ENCODE measurements at places on chromosomes 5 and 9.

GRCh38 chr5:96880444-96881164 lies 4.3 kb downstream of the ERAP2 start:
- DNase-seq = peak; percentile 33

- DNase-seq = peak; percentile 56
These were observed 88.0 kb downstream of the ADAMTS2 start for GRCh38 chr5:179257176-179257682.

- DNase-seq = peak; percentile 66
These were observed 209.5 kb upstream of the S1PR3 start for GRCh38 chr9:88781628-88782391.

- no peak for DNase-seq
These were observed 63.3 kb upstream of the RUSC2 start for GRCh38 chr9:35426627-35427026.

DNA sequence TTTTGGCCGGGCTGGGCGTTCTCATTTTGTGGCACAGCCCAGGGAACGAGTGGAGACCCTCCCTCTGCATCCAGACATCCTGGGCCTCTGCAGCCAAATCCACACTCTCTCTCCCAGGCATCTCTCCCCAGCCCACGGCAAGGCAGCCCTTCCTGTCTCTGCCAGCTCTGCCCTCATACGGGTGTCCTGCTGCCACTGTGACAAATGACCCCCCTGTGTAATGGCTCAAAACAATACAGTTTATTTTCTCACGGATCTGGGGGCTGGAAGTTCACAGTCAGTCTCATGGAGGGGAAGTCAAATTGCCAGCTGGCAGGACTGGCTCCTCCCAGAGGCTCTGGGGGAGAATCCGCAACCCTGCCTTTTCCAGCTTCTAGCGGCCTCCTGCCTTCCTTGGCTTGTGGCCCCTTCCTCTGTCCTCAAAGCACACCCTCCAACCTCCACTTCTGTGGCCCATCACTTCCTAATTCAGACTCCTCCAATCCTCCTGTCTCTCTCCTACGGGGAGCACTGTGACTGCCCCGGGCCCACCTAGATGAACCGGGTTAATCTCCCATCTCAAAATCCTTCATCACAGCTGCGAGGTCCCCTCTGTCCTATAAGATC lies 70.2 kb upstream of the COL5A1 start:
- DNase-seq = no peak

DNA sequence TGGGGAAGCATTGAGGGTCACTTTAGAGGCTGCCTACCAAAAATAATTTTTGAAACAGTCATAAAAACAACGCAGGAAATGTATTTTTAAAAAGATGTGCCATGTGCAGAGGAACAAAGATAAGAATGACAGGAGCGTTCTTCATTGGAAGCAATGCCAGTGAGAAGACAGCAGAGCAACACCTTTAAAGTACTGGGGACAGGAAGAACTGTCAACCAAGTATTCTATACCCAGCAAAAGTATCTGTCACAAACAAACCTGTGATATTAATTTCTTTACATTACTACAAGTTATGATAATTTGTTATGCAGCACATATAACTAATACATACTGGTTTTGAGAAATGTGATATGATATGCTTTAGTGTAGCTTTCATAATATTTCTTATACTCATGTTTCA lies 675.6 kb downstream of the IRX1 start:
- no peak for DNase-seq

GRCh38 chr9:76374783-76375559 lies 19.3 kb downstream of the RFK start:
- peak; percentile 84 for DNase-seq

- DNase-seq = peak; percentile 31
These were observed 1.5 kb downstream of the C5 start for GRCh38 chr9:121048618-121049017.

GRCh38 chr5:178115136-178115813 lies 1.9 kb downstream of the N4BP3 start:
- DNase-seq = no peak

DNA sequence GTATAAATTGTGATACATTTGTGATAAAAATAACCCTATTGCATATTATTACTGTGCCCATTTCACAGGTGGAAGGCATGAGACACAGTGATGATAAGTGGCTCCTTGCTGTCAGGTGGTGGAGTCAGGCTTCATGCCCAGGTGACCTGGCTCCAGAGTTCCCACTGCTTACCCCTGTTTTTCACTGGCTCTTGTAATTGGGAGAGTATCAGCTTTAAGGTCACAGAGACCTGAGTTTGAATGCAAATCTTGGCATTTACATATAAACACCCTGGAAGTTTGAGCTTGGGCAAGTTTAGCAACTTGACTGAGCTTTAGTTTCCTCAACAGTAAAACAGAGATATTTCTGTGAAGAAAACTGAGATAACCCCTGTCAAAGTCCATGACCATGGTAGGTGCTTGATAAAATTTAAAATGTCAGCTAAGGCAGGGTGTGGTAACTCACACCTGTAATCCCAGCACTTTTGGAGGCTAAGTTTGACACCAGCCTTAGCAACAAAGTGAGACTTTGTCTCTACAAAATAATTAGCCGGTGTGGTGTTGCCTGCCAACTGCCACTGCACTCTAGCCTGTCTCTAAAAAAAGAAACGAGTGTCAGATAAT lies 29.2 kb downstream of the MAT2B start:
- no peak for DNase-seq

GRCh38 chr5:78757269-78758053 lies 108.9 kb upstream of the LHFPL2 start:
- peak; percentile 96 for DNase-seq

GRCh38 chr5:143501310-143502044 lies 98.0 kb upstream of the NR3C1 start:
- DNase-seq = peak; percentile 72

- no peak for DNase-seq
These were observed 885 bp upstream of the TMEM252 start for GRCh38 chr9:68541568-68541967.

GRCh38 chr5:74156728-74157383 lies 483.7 kb downstream of the ENC1 start:
- no peak for DNase-seq

DNA sequence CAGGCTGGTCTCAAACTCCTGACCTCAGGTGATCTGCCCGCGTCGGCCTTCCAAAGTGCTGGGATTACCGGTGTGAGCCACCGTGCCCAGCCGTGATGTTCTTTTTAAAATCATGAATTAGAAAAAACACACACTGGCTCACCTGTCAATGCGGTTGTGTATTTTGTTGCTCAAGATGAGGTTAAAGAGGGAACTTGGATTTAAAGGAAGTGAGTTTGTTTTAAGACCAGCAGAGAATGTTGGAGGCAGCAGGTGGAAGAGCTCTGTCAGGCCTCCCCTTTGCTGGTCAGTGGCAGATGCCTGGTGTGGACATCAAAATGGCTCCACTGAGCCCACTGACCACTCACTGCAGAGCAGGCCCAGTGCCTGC lies 38.9 kb downstream of the WNK2 start:
- no peak for DNase-seq

DNA sequence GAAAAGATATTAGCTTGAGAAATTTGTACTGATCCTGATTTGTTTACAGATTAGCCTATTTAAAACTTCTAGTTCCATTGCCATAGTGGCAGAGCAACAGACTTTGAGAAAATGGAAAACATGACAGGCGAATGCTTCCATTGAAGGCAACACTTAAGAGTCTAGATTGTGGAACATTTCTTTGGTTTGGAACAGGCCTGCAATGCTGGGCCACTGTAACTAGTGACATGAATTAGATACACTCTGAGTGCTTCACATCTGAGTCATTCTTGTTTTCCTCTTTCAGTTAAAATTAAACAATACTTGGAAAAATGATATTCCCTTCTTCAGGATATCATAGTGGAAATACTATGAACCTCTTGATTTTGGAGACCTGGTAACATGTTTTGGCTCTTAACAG lies 453.6 kb upstream of the TUSC1 start:
- DNase-seq = peak; percentile 45

DNA sequence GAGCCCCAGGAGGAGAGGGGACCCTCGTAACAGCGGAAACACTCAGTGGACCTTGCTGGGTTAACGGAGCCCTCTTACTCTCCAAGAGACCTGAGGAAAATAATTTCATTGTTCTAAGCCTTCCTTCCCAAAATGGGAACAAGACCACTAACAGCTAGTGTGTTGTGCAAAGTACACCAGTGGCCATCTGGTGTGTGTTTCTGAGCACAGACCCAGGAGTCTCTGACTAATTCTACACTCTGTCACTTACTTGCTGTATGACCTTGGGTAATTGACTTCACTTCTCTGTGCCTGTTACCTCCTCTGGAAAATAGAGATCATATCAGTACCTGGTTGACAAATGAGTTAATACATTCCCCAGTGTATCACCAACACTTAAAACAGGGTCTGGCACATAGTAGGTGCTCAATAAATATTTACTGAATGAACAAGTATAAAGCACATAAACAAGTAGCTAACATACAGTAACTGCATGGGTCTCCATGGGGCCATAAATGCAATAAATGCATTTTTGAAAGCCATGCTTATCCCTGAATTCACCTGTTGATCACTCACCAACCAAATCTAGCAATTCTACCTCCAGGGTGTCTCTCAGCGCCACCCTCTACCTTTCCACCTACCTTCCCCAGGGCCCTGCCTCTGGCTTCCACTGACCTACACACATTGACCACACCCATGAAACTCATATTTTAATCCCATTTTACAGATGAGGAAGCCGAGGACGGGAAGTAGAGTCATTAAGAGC lies 44.7 kb upstream of the AKNA start:
- DNase-seq = no peak

- DNase-seq = no peak
These were observed 73.8 kb downstream of the IRX2 start for GRCh38 chr5:2677689-2678088.

DNA sequence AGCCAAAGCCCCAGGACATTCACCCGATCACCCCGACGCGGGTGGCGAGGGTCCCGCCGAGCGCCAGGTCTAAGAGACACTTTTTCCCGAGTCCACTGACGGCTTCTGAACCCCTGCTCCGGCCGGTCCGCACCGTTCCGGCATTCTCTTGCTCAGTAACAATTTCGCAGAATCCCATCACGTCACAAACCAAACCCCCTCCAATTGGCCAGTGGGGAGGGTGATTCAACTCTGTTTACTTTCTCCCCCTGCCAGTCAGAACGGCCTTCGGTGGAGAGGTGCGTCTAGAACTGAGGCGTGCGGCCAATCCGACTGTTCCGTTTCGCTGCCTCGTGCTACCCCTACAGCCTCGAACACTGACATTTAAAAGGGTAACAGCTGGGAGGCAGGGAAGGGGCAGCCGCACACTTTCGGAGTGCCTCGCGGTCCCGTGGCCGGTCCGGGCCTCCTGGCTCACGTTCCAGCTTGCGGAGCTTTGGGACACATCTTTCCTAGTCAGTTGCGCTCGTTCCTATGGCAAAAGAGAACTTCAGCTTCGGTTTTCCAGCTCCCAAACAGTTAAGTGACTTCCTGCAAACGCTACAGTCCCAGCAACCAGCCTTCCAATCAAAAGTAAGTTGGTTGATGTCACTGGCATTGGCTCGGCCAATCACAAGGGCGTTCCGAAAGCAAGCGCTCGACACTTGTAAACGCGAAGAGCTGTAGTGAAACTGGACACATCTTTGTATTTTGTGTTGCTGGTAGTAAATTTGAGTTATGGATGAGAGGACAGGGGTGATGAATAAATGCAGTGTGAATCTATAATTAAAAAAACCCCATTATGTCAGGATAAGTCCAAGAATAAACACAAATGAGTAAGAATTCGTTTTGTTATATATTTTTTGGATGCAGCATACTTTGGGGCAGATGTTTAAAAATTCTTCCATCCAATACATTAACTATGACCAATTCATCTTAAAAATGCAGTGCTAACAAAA lies at the start of gene KLF9:
TSS of gene KLF9 (minus strand) at position 859 of the 977 bp plus-strand sequence. CDS start 1,294 bp downstream, outside the sequence.
- DNase-seq = peak; percentile 95

DNA sequence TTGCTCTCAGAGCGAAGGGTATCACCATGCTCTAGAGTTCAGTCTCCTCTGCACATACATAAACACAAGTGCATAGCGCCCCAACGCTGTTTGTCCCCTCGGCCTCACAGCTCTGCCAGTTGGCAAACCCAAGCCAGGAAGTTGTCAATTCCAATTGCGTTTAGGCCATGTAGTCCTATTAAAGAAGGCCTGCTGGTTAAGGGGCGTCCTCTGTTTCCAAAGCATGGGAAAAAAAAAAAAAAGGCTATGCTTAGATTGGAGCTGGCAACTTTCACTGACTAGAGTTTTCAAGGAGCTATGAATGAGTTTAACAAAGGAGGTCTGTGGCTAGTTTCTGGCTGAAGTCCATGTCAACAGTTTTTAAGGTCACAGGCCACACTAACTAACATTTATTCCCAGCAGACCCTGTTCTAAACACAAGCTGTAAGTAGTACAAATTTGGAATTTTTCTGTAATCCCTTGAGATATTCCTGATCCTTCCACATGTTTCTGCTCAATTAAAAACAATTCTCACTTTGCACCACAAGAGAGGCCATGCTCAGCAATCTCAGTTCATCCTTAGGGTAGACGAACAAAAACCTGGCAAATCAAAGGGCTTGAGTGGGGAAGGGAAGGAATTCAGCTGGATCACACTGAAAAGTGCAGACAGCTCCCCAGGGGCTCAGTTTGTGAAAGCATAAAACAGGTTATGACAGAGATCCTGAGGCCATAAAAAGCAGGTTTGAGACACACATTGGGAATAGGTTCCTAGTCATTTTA lies 187.7 kb downstream of the DENND1A start:
- peak; percentile 76 for DNase-seq

GRCh38 chr5:9558319-9558965 lies 12.6 kb upstream of the SEMA5A start:
- no peak for DNase-seq

GRCh38 chr5:41883936-41884335 lies 13.7 kb upstream of the OXCT1 start:
- DNase-seq = no peak

GRCh38 chr5:129271308-129271707 lies 176.8 kb downstream of the ISOC1 start:
- peak; percentile 32 for DNase-seq

- no peak for DNase-seq
These were observed 54.5 kb upstream of the HTR4 start for GRCh38 chr5:148708854-148709253.

DNA sequence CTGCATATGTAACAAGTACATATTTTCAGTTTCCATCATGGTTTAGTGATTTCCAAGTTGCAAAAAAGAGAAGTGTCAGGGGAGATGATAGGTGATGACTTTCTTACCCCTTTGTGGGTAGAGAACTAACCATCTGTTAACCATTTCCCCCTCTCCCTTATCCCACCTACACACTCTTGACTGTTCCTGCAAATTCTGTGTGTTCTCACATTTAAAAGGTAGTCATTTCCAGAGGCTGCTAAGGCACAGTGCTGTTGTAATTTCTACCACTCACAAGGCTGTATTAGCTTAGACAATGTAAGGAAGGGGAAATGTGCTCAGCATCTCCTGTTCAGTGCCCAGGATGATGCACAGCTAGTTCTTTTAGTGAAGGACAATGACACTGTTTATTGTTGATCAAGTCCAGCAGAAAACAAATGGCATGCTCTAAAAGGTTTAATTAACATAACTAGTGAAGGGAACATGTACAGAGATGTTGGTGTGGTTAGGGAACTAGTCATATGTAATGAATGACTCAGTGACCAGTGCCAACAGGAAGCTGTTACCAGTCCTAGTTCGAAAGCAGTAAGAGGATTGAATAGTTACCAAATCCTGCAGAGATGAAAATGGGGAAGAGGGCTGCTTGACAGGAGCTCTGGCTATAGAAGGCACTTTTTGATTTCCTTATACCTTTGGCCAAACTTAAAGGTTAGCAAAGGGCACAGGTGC lies 165.1 kb downstream of the PLK2 start:
- peak; percentile 27 for DNase-seq

- no peak for DNase-seq
These were observed 243.2 kb downstream of the CDK5RAP2 start for GRCh38 chr9:120336753-120337090.
